ENCODE measurements at places on chromosomes 1 and 21. TPM values are rescaled to one million over a fixed set of nuclear protein-coding genes. Genes with fewer than 3 reads are reported as not detected.

- DNase-seq = no peak
Observed at GRCh38 chr1:78667939-78668338, 18.3 kb downstream of the IFI44 start.

GRCh38 chr1:209485167-209485566, 98.3 kb upstream of the CAMK1G start:
- peak; percentile 86 for DNase-seq

GRCh38 chr21:36791180-36791579, 92.3 kb downstream of the SIM2 start:
- no peak for DNase-seq

- DNase-seq = peak; percentile 62
Observed at GRCh38 chr21:34545079-34545884, 33.3 kb upstream of the KCNE1 start.

DNA sequence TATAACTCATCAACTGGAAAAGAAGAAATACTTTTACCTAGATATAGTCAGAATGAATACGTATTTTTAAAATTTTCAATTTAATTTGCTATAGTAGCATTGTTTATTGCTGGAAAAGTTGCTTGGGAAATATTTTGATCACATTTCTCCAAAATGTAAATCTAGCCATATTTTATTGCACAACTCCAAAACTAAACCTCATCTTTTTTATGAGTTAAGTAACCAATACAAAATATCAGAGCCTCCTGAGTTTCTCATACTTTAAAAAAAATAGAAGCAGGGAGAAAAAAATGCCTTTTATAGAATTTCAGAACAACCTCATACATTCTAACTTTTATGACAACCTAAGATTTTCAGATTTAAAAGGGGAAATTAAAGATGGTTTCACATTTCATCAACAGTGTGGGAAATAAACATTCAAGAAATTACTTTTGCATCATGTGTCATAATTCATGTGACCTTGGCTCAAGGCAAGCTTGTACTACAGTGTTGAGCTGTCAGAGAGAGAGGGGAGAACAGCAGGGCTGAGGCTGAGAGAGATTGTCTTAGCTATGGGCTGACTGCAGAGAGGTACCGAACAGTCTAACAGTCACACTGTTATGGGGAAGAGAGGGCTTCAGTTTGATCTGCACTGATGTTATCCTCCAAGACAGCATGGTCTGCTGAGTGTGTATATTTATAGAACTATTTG, 519.0 kb downstream of the LTN1 start:
- no peak for DNase-seq

GRCh38 chr1:91948501-91949355, 473 bp upstream of the BRDT start:
- no peak for DNase-seq

DNA sequence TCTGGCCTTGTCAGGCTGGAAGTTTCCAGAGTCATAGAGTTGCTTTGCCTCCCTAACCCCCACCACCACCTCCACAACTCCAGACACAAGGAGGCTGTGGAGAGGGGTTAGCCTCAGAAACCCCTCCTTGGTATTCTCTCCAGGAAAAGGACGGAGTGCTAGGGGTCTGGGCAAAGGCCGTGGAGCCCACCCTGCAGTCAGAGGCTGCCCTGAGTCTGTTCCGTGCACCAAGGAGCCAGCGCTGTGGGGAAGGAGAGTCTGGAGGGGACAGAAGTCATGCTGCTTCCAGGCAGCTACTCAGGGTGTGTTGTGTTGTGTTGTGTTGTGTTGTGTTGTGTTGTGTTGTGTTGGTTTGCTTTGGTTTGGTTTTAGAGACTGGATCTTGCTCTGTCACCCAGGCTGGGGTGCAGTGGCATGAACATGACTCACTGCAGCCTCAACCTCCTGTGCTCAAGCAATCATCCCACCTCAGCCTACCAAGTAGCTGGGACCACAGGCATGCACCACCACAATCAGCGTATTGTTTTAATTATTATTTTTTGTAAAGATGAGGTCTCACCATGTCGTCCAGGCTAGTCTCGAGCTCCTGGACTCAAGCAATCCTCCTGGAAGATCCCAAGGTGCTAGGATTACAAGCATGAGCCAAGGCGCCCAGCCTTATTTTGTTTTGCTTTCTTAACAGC, 122.2 kb upstream of the TMEM51 start:
- DNase-seq = peak; percentile 39

DNA sequence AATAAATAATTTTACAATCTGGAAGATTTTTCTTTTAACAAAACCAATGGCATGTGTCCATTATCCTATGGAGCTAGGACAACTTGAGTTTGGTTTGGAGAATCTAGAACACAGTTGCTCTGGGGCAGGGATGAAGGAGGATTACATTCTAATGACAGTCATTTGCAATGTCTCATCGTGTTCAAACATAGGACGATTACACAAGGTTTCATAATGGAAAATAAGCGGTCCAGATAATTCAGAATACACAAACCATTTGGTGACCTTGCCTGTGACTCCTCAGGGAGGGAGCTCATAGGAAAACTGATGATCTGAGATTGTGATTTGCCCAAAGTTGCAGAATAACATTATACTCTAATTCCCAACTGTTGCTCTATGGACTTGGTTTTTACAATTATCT, 27.6 kb upstream of the RGL1 start:
- no peak for DNase-seq

DNA sequence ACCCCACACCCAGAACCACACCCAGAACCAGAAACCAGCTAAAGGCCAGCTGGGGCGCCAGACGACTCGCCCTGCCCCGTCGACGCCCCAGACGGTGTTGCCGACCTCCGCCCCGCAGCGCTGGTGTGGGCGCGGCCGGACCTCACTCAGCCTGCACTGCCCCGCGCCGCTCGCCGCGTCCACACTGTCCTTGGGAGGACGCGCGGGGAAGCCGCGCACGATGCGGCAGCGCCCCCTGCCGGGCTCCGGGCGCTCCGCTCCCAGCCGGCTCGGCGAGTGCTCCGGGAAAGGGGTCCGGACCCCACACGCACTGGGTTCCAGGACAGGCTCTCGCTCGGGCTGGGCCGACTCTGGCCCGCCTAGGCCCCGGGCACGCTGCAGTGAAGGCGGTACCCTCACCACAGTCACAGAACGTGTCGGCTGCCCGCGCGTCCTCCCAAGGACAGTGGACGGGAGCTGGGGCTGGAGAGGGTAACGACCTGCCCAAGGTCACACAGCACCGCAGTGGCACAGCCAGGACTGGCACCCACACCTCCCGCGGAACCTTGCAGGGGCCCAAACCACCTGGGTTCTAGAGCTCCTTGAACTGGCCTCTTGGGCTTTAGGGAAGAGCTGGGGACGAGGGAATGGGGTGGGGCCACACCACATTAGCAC, 90.2 kb downstream of the DMRTA2 start:
- DNase-seq = peak; percentile 77

- DNase-seq = no peak
Observed at GRCh38 chr1:173408886-173409285, 68.2 kb upstream of the PRDX6 start.

DNA sequence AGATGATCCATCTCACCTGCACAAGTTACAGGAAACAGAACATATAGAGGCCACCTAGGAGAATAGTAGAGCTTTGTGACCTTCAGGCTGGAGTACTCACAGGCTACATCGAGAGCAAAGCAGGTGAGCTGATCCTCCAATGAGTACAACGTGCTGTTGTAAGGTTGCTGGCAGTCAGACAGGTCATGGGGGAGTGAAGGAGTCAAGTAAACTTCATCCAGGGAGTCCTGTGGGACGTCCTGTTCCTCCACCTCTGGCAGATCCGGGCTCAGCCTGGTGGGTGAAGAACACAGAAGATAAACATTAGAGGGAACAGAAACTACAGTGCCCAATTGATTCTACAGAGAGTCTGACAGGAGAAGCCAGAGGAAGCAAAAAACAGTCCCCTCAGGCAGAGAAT, 62.5 kb downstream of the PRKAB2 start:
- no peak for DNase-seq

- DNase-seq = no peak
Observed at GRCh38 chr21:36489776-36490165, 9.8 kb upstream of the CLDN14 start.

- peak; percentile 73 for DNase-seq
Observed at GRCh38 chr1:13583966-13584791, 547 bp downstream of the PDPN start.

- peak; percentile 20 for DNase-seq
Observed at GRCh38 chr1:208089761-208090370, 154.3 kb downstream of the PLXNA2 start.

GRCh38 chr1:223843934-223844786, 1.6 kb downstream of the TP53BP2 start:
- DNase-seq = no peak

- no peak for DNase-seq
Observed at GRCh38 chr1:116842654-116843053, 67.1 kb upstream of the PTGFRN start.

DNA sequence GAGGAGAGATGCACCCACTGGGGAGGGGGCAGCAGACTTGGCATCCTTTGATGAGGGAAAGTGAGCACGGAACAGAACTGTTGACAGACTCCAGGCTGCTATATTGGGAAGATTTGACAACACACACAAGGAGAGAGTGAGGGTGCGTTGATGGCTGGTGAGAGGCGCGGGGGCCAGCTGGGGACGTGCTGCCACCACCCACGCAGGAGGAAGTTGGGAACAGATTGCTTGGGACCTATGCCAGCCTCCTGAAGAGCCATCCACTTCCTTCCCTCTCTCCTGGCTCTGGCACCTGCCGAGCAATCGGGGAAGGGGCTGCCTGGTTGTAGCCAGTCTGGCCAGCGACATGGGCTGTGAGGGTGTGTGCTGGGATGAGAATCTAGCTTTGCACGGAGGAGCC, 223.7 kb upstream of the CSF3R start:
- no peak for DNase-seq

The S100A9 gene
- total RNA-seq = not detected

The FCER1G gene
- not detected for total RNA-seq

The MSH4 gene
- 0.34 TPM for total RNA-seq

The MATN1 gene
- total RNA-seq = 0.06 TPM

The GPR161 gene
- 8.8 TPM for total RNA-seq

The CITED4 gene
- total RNA-seq = 5.8 TPM

The LRRC3 gene
- 0.17 TPM for total RNA-seq

The OR2L3 gene
- total RNA-seq = not detected

The FAM131C gene
- total RNA-seq = not detected

The TACSTD2 gene
- not detected for total RNA-seq

The TNNI3K gene
- 0.36 TPM for total RNA-seq

The KLF17 gene
- not detected for total RNA-seq

The ZSWIM5 gene
- total RNA-seq = 1.8 TPM
